ENCODE measurements at places on chromosomes 7 and 10.

GRCh38 chr7:122316467-122317388 is 12.2 kb upstream of the FEZF1 start:
- no peak for DNase-seq

DNA sequence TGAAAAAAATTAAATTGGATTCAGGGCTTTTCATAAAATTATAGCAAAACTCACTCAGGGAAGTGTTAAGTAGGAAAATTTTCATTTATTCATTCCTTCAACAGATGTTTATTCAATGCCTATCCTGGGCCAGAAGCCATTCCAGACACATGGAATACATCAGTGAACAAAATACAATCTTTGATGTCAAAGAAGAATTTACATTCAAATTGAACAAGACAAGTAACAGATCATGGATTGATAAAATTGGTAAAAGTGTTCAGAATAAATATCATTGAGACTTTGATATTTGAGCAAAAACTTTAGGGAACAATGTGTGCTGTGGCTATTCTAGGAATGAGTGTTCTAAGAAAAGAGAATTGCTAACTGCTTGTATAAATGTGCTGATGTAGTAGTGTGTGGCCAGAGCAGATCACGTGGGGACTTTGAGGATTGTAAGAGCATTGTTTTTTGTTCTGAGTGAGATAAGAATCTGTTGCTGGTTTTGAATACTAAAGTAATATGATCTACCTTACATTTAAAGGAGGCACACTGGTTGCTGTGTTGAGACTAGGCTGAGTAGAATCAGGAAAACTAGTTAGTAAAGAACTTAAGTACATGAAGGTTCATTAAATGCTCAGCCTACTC is 957.2 kb downstream of the PCDH15 start:
- no peak for DNase-seq

- no peak for DNase-seq
These were observed 82.3 kb downstream of the FAM241B start for GRCh38 chr10:69712342-69712741.

- no peak for DNase-seq
These were observed 24.2 kb downstream of the CCM2 start for GRCh38 chr7:45024126-45024744.

GRCh38 chr10:5478694-5479305 is 20.6 kb downstream of the CALML5 start:
- DNase-seq = no peak

DNA sequence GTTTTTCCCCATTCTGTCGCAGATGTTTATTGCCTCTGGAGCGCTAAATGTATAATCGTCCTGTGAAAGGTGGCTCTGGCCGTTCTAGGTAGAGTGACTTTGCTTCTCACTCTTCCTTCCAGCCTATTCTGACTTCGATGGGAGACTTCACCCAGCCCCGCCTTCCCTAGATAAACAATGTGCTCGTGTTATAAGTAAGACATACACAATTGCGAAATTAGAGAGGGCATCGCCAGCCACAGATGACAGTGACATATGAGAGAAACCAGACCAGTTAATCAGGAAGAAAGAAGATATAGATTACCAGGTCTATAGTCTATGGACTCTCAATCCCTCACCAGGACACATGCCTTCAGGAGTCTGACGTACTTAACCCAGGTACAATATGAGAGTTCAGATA is 1050.5 kb upstream of the AUTS2 start:
- DNase-seq = no peak

DNA sequence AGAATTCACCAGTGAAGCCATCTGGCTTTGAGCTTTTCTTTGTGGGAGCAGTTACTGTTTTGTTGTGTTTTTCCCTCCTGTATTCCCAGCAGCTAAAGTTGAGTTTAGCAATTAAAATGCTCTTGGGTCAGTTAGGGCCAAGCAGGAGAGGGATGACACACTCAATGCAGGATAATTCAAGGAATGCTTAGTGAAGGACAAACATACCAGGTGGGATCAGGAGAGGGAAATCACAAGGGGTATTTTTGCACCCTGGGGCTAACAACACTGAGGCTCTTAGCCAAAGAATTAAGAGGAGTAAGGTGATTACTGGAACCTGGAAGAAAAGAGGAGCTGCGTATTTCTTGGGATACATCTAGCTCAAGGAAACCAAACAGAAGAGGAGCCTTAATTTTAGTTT is 82.4 kb upstream of the KCND2 start:
- no peak for DNase-seq

DNA sequence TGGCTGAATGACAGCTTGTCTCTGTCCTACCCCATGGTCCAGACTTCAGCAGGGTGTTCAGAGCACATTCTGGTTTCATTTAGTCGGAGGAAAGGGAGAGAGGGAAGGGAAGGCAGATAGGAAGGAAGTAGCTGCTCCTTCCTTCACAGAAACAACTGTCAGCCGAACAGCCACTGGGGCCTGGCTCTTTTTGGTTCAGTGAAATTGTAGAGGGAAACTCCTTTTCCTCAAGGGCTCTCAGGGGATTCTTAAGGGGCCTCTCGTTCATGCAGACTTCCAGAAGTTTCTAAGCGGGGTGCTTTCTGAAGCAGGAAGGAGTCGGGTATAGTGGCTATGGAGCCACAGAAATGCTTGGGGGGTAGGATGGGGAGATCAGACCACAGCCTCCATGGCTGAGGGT is 56.4 kb downstream of the TLL2 start:
- DNase-seq = no peak

- no peak for DNase-seq
These were observed 11.7 kb downstream of the NOBOX start for GRCh38 chr7:144391823-144392255.

DNA sequence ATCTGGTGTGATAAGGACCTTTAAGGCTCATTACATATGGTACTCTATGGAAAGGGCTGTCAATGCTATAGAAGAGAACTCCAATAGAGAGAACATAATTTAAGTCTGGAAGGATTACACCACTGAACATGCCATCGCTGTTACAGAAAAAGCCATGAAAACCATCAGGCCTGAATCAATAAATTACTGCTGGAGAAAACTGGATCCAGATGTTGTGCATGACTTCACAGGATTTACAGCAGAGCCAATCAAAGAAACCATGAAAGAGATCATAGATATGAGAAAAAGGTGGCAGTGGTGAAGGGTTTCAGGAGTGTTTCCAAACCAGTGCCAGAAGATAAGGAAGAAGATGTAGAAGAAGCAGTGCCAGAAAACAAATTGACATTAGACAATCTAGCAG is 18.9 kb upstream of the GPR22 start:
- no peak for DNase-seq

DNA sequence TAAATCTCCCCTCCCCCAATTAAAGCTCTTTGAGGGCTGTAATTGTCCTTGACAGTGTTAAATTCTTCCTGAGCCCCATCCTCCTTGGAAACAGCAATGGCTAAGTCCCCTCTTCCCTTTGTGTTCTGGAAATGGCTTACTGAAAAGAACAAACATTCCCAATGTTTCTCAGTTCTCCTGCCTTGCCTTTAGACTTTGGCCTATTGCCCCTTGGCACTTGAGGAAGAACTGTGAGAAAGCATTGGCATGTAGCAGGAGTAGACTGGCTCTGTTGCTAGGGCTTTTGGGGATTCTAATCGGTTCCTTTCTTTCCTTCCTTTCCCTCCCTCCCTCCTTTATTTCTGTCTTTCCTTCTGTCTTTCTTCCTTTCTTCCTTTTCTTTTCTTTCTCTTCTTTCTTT is 463.3 kb upstream of the PODXL start:
- no peak for DNase-seq

DNA sequence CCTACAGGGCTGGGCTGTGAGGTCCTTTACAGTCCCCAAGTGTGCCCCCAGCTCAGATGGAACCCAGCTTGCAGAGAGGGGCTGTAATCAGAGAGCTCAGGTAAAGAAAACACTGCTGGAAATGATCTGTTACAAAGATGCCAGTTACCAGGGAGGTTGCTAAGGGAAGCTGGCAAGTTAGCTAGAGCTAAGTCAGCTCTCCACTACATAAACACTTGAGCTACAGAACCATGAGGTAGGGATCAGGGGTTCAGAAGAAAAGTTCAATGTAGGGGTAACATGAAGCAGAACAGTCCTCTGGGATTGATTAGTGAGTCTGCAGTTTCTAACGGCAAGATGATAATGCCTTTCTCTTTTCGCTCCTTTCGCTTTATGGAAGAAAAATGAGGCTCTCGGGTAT is 53.1 kb upstream of the TM9SF3 start:
- DNase-seq = no peak

DNA sequence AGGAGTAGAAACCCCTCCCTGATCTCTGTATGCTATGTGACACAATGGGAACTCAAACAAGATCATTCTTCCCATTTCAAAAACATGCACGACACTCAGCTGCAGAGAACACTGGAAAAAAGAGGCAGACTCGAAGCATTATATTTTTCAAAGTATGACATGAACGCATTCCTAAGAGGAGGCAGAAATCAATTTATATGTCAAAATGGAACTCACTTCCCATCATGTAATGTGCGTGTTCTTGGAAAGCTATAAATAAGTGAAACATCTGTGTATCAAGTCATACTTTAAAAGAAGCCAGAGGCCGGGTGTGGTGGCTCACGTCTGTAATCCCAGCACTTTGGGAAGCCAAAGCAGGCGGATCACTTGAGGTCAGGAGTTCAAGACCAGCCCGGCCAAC is 142.7 kb downstream of the ICA1 start:
- no peak for DNase-seq

DNA sequence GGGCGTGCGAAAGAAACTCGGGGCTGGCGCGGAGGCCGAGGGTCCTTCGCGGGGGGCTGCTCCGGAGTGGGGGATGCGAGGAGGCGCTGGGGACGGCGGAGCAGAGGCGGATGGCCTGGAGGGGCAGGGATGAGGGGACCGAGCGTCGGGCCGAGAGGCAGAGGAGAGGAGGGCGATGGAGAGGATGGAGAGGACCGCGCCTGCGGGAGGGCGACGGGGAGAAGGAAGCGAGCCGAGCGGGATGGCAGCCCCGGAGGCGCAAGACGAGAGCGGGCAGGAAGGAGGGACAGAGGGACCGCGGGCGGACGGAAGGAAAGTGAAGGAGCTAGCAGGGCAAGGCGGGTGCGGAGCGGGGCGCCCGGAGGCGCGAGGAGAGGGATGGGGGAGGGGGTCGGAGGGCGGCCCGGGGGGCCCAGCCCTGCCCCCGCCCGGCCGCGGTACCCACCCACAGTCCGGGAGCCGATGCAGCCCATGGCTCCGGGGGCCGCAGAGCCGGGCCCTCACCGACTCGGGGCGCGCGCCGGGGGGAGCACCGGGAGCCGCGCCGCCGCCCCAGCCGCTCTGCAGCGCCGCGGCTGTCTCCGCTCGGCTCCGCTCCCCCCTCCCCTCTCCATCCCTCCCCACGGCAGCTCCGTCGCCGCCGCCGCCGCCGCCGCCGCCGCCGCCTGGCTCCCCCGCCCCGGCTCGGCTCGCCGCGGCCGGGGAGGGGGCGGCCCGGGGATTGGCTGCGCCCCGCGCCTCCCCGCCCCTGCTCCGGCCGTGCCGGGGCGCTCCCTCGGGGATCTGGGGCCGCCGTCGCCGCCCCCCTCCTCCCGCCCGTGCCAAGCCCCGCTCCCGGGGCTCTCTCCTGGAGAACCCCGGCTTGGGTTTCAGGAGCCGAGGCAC is at the start of gene FAM131B:
FAM131B (minus strand) TSS at position 583 of the 885 bp plus-strand sequence; CDS start at position 473, 110 bp downstream.
- DNase-seq = no peak

- no peak for DNase-seq
These were observed 408.7 kb downstream of the REEP3 start for GRCh38 chr10:63929831-63930467.

GRCh38 chr10:7491949-7492659 is 81.3 kb upstream of the SFMBT2 start:
- no peak for DNase-seq

DNA sequence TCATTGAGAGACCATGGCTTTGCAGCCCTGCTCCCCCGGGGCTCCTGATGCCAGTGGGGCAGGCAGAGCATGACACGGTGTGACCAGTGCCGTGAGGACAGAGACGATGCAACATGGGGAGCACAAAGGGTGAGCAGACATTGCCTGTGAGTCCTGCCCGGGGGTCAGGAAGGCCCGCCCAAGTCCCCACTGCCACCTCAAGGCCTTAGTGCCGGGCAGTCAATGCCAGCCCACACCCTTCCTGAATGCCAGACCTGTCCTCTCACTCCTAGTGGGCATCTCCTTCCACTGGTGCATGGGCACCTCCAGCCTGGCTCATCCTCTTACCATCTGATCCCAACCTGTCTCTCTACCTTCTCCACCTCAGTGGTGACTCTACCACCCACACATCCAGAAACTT is 157.9 kb upstream of the ZMIZ1 start:
- DNase-seq = no peak

- no peak for DNase-seq
These were observed 266.4 kb downstream of the PTPRN2 start for GRCh38 chr7:158321056-158321700.

DNA sequence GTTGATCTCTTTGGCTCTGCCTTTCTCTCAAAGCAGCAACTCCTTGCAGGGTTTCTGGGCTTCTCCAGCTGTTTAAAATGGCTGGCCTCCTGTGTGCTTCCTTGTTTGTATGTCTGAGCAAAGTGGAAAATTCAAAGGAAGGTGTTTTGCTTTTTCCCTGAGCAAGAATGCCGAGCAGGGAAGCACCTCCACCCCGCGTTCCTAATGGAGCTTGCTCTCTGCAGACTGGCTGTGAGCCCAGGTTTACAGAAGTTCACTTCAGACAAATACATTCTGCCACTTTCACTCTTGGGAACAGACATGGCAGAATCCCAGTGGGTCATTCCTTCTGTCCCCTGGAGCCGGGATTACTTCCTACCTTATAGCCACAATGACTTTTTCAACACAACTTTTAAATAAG is 181.8 kb upstream of the AGK start:
- no peak for DNase-seq

GRCh38 chr10:48740015-48740707 is 55.5 kb downstream of the WDFY4 start:
- DNase-seq = no peak

DNA sequence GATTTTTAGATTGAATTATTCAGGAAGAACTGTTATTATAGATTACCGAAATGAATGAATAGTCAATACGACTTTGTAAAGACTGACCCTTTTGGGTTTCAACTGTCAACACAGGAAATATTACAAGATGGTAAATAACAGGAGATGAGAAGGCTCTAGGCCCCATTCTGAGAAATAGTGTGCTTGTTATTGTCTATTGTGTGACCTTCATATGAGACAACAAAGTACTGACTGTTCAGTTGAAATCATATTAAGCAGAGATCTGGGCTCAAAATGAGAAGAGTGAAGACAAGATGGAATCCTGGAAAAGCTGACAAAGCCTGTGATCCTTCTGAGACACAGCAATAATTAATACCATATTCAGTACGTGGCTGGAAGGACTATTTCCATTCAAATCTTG is 503.8 kb downstream of the INHBA start:
- DNase-seq = no peak

- DNase-seq = no peak
These were observed 34.0 kb downstream of the IMMP2L start for GRCh38 chr7:111528331-111528730.

DNA sequence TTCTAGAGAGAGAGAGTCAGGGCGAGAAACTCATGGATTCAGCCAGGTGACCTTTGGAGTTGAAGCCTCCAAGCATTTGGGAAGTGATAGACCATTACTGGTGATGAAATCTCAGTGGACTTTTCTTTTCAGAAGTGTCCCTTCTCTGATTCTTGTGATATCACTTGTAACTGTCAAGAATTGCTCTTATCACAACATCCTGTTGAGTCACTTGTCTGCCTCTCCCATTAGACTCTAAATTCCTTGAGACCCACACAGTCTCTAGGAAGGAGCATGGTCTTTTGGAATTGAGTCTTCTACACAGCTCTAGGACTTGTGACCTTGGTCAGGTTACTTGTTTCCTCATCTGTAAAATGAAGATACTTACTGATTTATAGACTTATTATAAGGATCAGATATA is 81.0 kb downstream of the CFAP58 start:
- no peak for DNase-seq
